ENCODE measurements at places on chromosomes 3 and 15.

GRCh38 chr3:14605067-14605466 is 46.5 kb upstream of the CCDC174 start:
- DNase-seq: no peak

GRCh38 chr3:115580566-115580965 is 42.7 kb upstream of the GAP43 start:
- DNase-seq: no peak

DNA sequence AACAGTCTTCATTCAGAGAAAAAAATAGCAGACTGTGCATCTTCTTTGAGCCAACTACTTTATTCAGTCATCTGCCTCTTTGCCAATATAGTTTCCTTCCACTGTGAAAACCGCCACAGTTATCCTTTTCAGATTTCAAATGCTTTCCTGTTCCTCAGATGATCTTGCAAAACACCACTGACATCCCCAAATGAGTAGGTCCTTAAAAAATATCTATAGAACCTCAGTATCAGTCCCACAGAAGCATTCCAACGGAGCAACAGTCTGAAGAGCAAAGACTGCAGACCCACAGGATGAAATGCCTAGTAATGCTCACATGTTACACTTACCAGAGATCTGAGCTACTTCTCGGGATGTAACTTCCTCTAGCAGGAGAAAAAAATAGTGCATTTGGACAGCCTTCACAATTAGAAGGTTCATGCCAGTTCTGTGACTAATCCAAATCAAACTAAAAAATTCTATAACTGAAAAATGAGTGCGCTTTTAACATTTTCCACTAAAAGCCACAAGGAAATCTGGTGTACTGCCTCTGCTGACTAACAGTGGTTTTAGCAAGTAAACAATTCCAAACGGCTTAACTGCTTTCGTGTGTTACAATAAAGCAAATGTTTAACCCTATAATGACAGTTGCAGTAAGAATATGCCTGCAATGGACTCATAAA is at the start of gene ANKRD28:
TSS of gene ANKRD28 (minus strand) at position 338 of the 662 bp plus-strand sequence. CDS start 1,458 bp downstream, outside the sequence.
- DNase-seq: peak; percentile 90

GRCh38 chr15:22845289-22845900 is 6.9 kb downstream of the NIPA2 start:
- DNase-seq: peak; percentile 28

- no peak for DNase-seq
These were observed 211.4 kb upstream of the SETMAR start for GRCh38 chr3:4091786-4092185.

DNA sequence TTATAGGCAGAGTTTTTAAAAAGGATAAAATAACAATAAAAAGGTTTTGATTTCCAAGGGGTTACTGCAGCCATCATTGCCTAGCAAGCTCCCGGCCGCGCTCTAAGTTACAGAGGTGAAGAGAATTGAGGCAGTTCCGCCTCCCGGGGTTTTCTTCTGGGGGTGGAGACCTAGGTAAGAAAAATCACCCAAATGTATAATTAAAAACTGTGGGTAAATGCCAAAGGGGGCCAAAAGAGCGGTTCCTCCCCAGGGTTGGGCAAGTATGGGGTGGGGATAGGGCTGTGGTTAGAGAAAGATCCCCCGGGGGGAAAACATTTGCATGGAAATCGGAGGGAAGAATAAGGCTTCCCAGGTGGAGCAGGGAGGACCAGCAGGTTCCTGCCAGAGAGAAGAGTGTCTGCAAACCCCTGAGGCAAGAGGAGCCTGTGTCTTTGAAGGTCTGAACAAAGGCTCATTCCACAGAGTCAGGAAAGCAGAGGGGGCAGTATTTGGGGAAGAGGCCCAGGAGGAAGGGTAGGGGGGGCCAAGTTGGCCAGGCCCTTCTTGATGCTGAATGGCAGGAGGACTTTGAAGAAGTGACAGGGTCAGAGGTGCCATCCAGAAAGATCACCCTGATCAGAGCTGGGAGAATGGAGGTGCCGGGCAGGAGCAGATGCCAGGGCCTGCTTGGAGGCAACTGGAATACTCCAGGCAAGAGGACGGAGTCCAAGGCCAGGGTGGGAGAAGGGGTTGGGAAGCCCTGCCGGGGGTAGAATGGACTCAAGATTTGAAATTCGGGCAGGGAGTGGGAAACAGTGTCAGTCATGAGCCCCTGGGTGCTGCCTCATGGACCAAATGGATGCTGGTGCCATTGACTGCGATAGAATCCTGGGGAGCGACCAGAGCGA is 152.9 kb upstream of the RGMA start:
- DNase-seq: no peak
